ENCODE measurements at places on chromosomes 4 and X.

DNA sequence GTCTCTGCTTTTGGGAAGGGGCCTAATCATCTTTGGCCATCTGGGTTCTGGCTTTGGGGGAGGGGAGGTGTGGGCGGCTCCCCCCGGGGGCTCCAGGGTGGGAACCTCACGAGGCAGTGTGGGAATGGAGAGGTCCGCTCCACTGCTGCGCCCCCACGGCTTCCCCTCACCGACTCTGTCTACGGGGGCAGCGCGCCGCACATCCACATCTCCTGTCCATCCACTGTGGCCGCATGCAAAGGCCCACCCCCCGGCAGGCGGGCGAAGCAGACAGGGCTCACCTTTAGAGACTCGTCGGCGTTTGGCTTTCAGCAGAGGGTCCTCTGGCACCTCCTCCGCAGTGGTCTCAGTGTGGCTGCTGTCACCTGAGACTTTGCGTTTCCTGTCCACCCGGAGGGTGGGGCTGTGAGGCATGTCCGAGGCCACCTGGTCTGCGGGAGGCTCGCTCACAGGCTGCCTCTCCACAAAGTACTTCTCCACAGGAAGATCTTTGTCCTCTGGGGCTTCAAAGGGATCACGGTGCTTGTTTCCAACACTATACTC is 33.6 kb downstream of the BCOR start:
- DNase-seq: no peak

GRCh38 chr4:185932491-185932890 is 120.5 kb upstream of the SORBS2 start:
- no peak for DNase-seq

DNA sequence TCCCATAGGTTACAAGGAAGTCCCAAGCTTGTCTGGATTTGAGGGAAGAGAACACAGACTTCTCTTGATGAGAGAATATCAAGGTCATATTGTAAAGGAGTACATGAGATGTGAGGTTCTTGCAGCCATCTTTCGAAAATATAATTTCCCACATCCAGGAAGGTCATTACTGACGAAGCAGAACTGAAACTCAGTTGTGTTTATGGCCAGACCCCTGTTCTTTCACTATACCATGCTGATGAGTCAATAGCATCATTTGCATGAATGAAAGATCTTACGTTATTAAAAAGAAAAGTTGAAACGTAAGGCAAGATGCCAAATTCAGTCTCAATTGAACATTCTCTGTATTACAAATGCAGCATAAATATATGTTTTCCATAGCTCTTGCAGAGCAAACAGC is 14.2 kb upstream of the CCDC149 start:
- DNase-seq: no peak

GRCh38 chrX:18174971-18175370 is 45.7 kb downstream of the BEND2 start:
- DNase-seq: no peak

DNA sequence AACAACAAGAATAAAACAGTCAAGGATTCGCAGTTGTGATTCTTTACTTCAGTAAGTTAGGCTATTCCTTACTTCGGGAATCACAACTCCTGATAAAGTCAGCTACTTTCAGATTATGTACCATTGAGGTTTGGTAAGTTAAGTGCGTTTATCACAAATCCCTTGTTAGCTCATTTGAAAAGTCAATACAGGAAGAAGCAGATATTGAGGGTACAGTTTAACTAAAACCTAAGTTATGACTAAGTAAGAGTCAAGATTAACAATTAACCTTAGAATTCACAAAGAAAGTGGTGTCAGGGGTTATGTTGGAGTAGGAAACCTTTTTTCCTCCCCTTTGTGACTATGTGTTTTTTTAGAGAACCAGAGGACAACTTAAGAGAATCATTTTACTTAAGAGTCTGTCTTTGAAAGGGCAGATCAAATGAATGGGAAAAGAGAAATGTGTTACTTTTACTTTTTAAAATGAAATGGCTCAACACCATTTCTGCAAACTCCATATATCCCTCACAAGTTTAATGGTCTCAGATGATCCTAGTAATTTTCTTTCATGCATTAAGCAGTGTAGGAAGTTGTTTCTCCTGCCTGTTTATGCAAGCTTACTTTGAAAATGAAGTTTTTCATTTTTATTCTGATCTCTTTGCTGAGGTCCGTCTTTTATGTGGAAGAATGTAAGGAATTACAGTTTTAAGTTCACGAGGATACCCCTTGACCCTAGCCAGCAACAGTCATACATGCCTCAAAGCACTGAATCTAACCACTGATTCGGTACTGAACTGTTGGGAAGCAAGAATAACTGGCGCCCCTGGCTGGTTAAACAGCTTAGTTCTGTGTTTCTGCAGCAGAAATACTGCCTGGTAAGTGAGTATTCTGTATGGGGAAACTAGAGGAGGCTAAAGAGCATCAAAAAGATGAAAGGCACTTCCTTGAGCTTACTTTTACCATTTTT is 211.7 kb downstream of the SLC4A4 start:
- DNase-seq: peak; percentile 77

GRCh38 chr4:51963841-51964517 is 56.2 kb downstream of the LRRC66 start:
- DNase-seq: no peak

GRCh38 chrX:9339603-9340491 is 125.0 kb upstream of the TBL1X start:
- peak; percentile 9 for DNase-seq

DNA sequence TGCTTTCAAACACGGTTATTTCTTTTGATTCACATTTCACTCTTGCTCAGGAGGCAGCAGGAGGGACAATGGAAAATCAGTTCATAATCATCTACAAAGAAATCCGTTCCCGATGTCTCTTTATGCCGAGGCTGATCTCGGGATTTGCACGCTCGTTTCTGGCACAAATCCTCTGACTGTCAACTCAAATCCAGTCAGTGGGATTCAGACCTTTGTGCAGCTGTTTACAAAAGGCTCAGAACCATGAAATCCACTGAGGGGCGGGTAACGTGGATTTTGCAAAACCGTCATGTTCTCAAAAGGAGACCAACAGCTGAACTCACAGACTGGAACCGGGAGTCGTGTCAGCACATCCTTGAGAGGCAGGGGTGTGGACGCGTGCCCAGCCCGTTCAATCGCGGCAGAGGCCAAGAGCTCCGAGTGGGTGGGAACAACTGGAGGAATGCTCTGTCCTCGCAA is 46.4 kb downstream of the ACOX3 start:
- DNase-seq: peak; percentile 59

DNA sequence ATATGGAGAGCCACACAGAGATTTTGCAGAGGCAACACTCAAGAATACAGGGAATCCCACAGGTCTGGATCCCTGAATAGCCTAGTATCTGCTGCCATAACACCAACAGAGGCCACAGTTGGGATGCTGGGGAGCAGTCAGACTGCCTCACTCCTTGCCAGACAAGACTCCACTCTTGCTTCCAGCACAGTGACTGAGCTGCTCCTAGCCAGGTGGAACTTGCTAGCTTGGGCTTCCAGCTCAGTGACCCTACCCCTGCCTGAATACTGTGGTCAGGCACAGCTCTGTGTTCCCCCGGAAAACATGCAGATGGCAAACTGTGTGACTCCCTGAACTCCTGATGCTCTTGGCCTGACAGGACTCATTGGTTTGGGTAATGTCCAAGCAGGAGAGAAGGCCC is 251.8 kb downstream of the KCTD8 start:
- no peak for DNase-seq

GRCh38 chrX:110419512-110419911 is 60.9 kb downstream of the RTL9 start:
- peak; percentile 40 for DNase-seq

DNA sequence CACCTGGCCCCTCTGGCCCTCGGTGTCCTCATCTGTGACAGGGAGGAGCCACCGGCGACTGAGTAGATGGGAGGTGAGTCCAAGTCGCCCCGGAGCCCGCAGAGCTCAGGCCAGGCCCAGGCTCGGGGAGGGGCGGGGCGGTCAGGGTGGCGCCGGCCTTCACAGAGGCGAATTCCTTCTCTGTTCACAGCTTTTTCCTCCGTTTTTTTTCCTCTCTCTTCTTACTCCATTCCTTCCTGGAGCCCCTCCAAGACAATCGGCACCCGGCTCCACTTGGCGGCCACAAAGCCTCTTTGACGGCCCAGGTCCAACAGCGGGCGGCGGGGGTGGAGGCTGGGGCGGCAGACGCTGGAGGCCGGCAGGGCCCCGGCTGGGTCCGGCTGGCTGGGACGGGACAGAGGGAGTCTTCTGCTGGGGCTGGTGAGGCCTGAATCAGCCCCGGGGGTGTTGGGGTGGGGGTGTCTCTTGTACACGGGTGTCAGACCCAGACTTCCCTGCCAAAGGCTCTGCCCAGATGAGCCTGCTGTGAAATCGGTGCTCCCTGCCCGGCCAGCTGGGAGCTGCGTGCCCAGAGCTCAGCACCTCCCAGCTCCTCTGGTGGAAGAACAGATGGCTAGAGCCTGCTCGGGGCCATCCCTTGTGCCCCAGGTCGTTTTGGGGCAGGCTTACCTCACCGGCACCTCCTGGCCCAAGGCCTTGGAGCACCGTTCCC is 22.6 kb downstream of the FGFRL1 start:
- peak; percentile 70 for DNase-seq

DNA sequence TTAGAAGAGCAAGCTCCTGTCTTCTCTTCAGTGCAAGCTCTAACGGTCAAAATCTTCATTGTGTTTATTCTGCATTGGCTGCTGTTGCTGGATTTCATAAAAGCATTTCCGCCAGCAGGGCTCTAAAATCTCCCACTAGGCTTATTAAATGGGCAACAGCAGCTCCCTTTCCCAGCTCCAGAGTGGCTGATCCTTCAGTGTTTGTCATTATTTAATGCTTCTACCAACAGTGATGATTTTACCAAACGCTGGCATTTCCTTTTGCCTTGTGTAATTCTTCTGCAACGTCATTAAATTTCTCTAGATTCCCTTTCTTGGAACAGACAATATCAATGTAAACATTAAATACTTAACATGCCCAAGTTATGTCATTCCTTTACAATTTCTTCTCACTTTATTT is 20.1 kb downstream of the SLC7A11 start:
- peak; percentile 98 for DNase-seq

DNA sequence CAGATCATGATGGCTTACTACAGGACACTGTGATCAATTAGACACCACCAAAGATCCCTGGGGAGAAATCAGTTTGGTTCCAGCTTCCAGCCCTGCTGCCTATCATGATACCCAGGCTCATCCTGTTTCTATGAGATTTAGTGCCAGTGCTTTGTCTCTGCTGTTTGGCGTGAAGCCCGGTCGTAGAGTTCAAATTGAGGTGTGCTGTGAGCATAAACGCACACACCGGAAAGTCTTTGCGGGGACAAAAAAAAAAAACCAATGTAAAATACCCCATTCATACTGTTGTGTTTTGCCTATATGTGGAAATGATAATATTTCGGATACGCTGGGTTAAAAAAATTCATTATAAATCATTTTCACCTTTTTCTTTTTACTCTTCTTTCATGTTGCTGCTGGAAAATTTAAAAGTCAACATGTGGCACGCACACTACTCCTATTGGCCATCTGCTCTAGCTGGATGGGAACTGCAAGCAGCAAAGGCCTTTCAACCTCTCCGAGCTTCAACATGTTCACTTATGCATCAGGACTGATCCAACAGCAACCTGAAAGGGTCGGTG is 607 bp upstream of the DKC1 start:
- no peak for DNase-seq

- DNase-seq: peak; percentile 36
Measured at GRCh38 chr4:57249083-57249482, 138.9 kb upstream of the IGFBP7 start.

GRCh38 chrX:46788902-46789301 is 30.0 kb upstream of the SLC9A7 start:
- peak; percentile 70 for DNase-seq

- DNase-seq: no peak
Measured at GRCh38 chrX:39335513-39336235, 534.4 kb downstream of the MID1IP1 start.

- DNase-seq: peak; percentile 93
Measured at GRCh38 chrX:45824471-45824870, 623.8 kb upstream of the DIPK2B start.

- peak; percentile 61 for DNase-seq
Measured at GRCh38 chr4:169024762-169025161, 14.7 kb upstream of the CBR4 start.

- DNase-seq: no peak
Measured at GRCh38 chr4:6201580-6202091, 1.3 kb upstream of the JAKMIP1 start.
